Mesothelial cell of epicardium (in vitro differentiated cells): ENCODE measurements at places on chromosomes 16 and 17.

GRCh38 chr17:31387438-31387837, 4.0 kb upstream of the RAB11FIP4 start:
- H3K4me1 ChIP-seq: no peaks in the 10 kb centered on the region
- H3K4me3 ChIP-seq: no peak overlapping the region
- peaks cover 4% of the 10 kb centered on the region for H3K36me3 ChIP-seq
- no peak overlapping the region for H3K27ac ChIP-seq
- peaks cover 37% of the 10 kb centered on the region for H3K27me3 ChIP-seq

DNA sequence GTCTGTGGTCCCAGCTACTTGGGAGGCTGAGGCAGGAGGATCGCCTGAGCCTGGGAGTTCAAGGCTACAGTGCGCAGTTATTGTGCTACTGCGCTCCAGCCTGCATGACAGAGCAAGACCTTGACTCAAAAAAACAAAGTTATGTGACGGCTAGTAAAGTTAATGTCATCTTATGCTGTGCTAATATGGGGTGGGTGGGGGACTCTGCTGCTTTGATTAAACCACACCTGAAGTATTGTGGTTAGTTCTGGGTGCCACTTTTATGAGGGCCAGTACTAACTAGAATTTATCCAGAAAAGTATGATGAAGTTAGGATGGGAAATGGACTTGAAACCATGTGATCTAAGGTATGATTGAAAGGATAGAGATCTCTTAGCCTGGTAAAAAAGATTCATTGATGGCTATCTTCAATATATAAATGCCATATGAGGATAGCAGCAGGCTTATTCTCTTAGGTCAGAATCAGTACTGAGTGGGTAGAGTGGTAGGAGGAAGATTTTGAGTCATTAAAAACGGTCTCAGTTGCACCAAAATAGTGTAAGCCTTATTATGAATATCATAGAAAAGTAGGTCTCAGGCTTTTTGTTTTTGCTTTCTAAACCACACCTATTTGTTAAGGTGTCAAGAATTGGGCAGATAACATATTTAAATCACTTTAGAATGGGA, 5.6 kb downstream of the WSB1 start:
- H3K27ac ChIP-seq: peak overlapping the region; percentile 78
- no peak for DNase-seq
- peaks cover 4% of the 10 kb centered on the region for H3K36me3 ChIP-seq
- peaks cover 53% of the 10 kb centered on the region for H3K4me1 ChIP-seq

DNA sequence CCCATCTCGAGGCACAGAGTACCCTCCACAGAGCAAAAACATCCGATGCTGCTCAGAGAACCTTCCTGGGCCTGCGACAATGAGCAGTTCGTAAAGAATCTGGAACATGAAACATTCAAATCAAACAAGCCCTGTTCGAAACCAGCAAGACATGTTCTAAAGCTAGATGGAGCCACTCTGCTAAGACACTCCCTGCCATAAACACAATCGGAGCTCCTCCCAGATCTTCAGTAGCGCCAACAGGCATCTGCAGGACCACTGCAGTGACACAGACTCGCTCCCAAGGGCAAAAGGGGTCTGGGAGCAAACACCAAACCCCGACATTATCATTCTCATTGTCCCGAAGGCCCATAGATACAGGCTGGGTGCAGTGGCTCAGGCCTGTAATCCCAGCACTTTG, 108.7 kb downstream of the ZFHX3 start:
- no peak for DNase-seq
- H3K27me3 ChIP-seq: no peaks in the 10 kb centered on the region
- peak overlapping the region; percentile 18 for H3K27ac ChIP-seq

DNA sequence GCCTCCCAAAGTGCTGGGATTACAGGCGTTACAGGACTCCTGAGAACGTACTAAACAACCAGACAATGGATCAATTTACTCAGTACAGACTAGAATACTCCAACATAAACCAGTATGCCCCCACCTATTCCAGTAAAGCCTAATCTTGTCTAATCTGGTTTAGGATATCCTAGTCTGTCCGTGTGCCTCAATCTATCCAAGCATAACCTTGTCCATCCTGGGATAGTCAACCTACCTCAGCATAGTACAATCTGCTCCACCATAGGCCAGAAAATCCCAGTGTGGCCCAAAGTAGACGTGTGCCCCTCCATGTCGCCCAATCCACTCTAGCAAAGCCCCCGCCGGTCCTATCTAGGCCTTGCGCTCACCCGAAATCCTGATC, 625 bp downstream of the DVL2 start:
- no peaks in the 10 kb centered on the region for H3K27me3 ChIP-seq
- peaks cover 32% of the 10 kb centered on the region for H3K4me1 ChIP-seq
- peak overlapping the region; percentile 98 for H3K4me3 ChIP-seq
- peak overlapping the region; percentile 99 for H3K27ac ChIP-seq

GRCh38 chr16:14399378-14400284, 230.4 kb downstream of the PARN start:
- H3K4me1 ChIP-seq: peaks cover 8% of the 10 kb centered on the region
- no peak for DNase-seq
- H3K27ac ChIP-seq: peak overlapping the region; percentile 64
- H3K27me3 ChIP-seq: no peaks in the 10 kb centered on the region

DNA sequence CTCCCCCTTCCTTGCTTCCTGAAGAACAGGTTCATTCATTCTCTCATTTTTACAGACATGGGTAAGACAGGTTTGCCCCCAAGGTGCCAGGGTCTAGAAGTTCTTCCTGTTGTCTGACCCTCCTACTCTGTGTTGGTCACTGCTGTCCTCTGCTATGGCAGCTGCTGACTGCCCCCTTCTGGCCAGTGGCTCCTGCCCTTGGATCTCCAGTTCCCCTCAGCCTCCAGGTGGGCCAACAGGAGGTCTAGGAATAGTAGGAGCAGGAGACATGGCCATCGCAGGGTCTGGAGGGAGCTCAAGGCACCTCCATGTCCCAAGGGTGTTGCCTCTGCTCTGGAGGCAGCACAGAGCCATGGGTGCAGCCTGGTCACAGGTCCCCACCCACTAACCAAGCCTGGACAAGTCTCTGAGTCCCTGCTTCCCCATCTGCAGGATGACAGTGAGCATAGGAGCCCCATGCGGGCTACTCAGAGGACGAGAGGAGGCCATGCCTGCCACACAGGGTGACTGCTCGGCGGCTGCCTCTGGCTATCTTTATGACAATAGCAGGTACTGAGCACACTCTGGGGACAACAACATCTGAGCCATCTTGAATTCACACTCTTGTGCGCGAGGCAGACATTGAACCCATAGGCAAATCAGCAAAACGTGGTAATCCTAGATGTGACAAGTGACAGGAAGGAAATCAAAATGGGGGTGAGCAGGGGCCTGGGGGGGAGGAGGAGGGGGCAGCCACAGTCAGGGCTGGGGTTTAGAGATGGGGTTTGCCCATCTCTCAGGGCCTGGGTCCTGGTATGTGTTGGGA, 27.0 kb upstream of the NXPH3 start:
- H3K27ac ChIP-seq: no peak overlapping the region
- H3K4me1 ChIP-seq: peaks cover 10% of the 10 kb centered on the region
- H3K36me3 ChIP-seq: no peaks in the 10 kb centered on the region
- DNase-seq: no peak
- H3K27me3 ChIP-seq: peaks cover 2% of the 10 kb centered on the region
- no peak overlapping the region for H3K4me3 ChIP-seq

- H3K4me3 ChIP-seq: peak overlapping the region; percentile 67
- H3K27me3 ChIP-seq: no peaks in the 10 kb centered on the region
- H3K4me1 ChIP-seq: peaks cover 16% of the 10 kb centered on the region
- no peak overlapping the region for H3K27ac ChIP-seq
These were observed 2.0 kb upstream of the BRICD5 start for GRCh38 chr16:2212362-2213324.

DNA sequence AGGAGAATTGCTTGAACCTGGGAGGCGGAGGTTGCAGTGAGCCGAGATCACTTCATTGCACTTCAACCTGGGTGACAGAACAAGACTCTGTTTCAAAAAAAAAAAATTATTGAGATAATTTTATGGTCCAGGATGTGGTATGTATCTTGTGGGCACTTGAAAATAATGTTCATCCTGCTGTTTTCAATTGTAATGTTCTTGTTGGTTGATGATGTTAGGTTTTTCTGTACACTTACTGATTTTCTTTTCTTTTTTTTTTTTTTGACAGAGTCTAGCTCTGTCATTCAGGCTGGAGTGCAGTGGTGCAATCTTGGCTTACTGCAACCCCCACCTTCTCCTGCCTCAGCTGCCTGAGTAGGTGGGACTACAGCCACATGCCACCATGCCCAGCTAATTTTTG, 29.7 kb downstream of the TBX21 start:
- no peaks in the 10 kb centered on the region for H3K4me1 ChIP-seq
- no peak overlapping the region for H3K4me3 ChIP-seq
- peaks cover 46% of the 10 kb centered on the region for H3K27me3 ChIP-seq
- no peak for DNase-seq
- no peaks in the 10 kb centered on the region for H3K36me3 ChIP-seq

DNA sequence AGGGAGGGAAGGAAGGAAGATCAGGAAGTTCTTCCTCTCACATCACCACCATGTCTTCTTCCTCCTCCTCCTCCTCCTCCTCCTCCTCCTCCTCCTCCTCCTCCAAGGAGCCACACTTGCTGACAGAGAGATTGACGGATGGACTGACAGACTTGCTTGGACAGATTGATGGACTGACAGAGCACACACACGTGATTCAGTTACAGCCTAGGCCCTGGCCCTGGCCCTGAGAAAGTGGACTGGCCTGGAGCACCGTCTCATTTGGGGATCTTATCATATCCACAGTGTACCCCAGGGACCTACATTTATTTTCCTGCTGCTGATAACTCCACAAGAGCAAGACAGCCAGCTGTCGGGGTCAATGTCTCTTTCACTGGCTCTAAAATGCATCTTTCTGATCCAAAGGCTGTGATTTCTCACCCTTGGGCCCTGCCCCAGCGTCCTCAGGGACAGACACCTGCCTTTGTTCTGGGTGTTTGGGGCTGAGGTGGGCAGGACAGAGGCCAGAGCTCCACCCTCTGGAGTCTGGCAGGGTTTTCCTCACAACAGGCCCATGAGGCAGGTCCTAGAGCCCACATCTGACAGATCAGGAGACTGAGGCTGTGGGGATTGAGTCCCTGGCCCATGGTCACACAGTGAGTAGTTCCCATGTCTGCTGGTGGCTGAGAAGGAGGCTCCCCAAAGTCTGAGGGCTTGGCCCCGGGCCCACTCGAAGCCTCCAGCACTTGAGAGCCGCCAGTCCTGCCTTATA, 2.3 kb upstream of the P2RX1 start:
- H3K4me3 ChIP-seq: no peak overlapping the region
- peak overlapping the region; percentile 21 for H3K27ac ChIP-seq
- H3K36me3 ChIP-seq: no peaks in the 10 kb centered on the region
- H3K4me1 ChIP-seq: peaks cover 30% of the 10 kb centered on the region

DNA sequence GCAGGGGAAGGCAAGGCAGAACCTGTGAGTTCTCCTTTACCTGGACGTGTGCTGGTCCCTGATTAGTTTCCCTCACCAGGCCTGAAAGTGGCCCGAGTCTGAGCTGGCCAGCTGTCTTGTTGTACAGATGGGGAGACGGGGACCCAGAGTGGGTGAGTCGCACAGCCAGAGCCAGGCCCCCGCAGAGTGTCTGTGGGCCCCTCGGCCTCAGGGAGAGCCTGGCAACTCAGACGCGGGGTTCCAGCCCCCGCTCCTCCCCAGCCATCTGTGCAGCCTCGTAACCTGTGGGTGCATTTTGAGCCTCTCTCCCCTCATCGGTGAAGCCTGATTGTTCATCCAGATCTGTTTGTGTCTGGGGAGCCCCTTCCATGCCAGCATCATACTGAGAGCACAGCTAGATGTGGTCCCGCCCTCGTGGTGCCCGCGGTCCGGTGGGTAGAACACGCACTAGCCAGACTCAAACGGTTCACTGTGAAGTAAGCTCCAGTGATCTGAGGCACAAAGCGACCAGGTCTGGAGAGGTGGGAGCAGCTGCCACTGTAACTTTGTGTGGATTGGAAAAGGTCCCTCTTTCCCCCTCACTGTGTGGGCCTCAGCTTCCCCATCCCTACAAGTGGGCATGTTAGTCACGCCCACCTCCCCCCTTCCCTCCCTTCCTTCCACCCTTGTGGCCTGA, 6.0 kb upstream of the NDRG4 start:
- no peak overlapping the region for H3K27ac ChIP-seq
- H3K4me1 ChIP-seq: no peaks in the 10 kb centered on the region
- no peaks in the 10 kb centered on the region for H3K36me3 ChIP-seq

- H3K27me3 ChIP-seq: no peaks in the 10 kb centered on the region
- no peak overlapping the region for H3K4me3 ChIP-seq
- peaks cover 23% of the 10 kb centered on the region for H3K4me1 ChIP-seq
- H3K27ac ChIP-seq: no peak overlapping the region
- H3K36me3 ChIP-seq: peaks cover 10% of the 10 kb centered on the region
- no peak for DNase-seq
These were observed 9.0 kb downstream of the NAT9 start for GRCh38 chr17:74767111-74767516.

DNA sequence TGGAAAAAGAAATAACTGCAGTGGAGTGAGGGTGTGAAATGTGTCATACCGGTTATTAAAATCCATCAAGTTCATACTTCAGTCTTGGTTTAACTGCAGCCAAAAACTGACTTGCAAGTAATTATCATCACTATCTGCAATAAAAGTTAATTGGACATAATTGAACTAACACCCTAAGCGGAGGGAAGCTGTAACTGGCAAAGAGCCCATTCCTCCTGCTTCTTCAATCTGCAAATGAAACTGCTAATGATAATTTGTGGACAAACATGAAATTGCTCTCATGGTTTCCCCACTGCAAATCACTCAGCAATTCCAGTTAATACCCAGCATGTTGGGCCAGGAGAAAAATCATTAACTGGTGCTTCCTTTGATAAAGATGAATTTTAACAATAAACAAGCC, 46.5 kb downstream of the FAM222B start:
- peaks cover 2% of the 10 kb centered on the region for H3K4me1 ChIP-seq
- H3K27me3 ChIP-seq: no peaks in the 10 kb centered on the region
- H3K27ac ChIP-seq: no peak overlapping the region
- peaks cover 12% of the 10 kb centered on the region for H3K36me3 ChIP-seq
- DNase-seq: no peak

DNA sequence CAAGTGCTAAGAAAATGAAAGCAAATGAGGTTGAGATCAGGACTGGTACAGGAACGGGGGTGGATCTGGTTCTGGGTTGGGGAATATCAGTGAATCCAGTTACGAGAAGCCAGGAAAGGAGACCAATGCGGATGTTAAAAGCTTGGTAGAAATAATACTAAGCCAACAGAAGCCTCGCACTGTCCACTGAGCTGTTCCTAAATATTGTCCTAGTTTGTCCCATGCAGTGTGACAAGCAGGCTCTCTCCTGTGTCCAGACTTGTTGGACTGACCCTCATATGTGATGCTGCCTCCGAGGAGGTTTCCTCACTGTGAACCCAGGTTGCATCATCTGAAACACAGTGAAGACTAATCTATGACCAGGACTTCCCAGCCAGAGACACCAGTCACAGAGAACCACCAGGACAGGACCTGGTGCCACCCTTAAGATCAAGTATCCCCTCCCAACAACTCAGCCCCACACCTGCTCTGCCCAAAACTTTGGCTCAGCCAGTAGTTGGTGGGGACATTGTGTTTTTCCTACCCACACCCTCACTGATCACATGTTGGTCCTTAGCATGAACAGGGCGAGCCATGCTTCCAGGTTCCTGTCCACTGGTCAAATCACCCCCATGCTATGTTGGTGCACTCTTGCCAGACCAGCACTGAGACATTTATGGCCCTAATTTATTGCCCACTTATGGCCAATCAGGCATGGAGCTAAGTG, 32.7 kb upstream of the SCNN1B start:
- H3K27me3 ChIP-seq: peaks cover 7% of the 10 kb centered on the region
- H3K4me1 ChIP-seq: no peaks in the 10 kb centered on the region
- H3K4me3 ChIP-seq: no peak overlapping the region
- DNase-seq: no peak
- H3K27ac ChIP-seq: no peak overlapping the region
- no peaks in the 10 kb centered on the region for H3K36me3 ChIP-seq
